ENCODE measurements at places on chromosomes 4 and X.

DNA sequence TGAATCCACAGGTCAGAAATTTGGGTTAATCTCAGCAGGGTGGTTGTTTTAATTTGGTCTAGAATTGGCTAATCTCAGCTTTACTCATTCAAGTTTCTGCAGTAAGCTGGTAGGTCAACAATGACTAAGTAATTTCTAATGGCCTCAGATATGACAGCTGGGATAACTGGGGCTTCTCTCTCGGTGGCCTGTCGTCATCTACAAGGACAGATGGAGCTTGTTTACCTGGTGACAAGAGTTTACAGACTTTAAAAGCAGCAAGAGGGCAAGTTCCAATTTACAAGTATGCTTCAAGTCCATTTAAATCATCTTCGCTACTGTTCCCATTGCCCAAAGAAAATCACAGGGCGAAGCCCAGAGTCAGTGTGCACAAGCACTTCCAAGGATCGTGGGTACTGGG lies 453.9 kb downstream of the PDHA2 start:
- peak; percentile 12 for DNase-seq

DNA sequence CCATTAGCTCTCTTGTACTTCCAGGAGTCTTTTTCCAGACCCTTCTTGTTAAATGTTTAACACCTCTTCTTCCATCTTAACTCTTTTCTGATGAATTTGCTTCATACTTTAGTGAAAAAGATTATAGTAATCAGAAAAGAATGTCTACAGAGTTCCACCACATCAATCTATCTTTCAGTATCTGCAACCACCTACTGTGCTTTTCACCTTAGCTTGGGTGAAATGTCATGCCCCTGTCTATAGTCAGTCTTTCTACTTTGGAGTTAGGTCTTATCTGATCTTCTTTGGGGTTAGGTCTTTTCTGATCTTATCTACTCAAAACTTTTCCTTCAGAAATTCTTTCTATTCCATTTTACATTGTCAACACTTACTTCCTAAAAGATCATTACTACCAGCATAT lies 1310.2 kb downstream of the PCDH7 start:
- no peak for DNase-seq

DNA sequence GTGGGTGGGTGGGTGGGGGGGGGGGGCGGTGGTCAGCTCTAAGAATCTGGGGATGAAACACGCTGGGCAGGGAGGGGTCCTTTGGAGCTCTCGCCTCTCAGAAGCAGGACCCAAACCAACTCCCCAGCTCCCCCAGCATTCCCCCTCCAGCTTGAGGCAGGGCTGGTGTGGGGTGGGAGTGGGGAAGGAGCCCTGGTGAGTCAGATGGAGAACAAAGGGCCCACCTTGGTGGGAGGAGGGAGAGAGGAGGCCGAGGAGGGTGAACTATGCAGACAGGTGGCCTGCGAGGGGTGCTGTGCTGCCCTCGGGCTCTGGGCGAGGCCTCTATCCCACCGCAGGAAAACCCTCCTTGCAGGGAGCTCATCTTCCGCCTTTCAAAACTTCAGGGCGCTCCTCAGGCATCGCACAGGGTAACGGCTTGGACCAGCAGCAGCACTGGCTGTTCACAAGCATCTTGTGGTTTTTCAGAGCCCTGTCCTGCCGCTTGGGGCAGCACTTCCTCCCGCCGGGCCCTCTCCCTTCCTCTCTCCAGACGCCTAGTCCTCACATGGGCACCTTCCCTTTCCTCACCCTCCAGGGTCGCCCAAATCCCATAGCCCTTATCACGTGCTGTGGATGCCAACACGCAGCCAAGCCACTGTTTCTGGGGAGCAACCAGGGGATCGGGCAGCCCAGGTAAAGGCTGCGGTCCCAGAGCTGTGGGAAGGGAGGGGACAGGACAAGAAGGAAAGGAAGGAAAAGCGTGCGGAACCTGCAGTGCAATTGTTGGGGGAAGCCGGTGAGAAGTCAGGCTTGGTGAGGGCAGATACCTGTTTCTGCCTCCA lies 34.0 kb upstream of the GRPEL1 start:
- DNase-seq: peak; percentile 64

GRCh38 chr4:75007891-75008290 lies 75.0 kb downstream of the PARM1 start:
- DNase-seq: no peak

- no peak for DNase-seq
Observed at GRCh38 chr4:11743976-11744375, 315.3 kb upstream of the HS3ST1 start.

- peak; percentile 3 for DNase-seq
Observed at GRCh38 chrX:68261060-68261672, 172.1 kb downstream of the OPHN1 start.

DNA sequence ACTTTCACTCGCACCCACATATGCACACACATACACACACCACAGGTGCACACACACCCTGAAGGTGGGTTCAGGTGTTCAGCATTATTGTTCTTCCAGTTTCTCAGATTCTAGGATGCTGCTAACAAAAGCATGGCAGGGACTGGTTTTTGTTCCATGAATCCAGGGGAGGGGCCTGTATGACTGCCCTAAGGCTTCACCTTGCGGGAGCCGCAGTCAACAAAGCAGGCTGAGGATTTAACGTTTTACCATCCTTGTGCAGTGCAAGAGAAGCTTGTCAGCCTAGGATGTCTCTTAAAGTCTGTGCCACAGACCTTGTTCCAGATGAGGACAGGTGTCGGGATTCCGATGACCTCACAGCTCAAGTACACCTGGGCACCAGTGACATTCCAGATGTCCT lies 61.8 kb downstream of the POLR2B start:
- no peak for DNase-seq

- no peak for DNase-seq
Observed at GRCh38 chr4:2535376-2536192, 863 bp upstream of the FAM193A start.

- DNase-seq: peak; percentile 54
Observed at GRCh38 chr4:13701937-13702446, 74.5 kb upstream of the BOD1L1 start.
